ENCODE measurements at places on chromosomes 16 and 17.

DNA sequence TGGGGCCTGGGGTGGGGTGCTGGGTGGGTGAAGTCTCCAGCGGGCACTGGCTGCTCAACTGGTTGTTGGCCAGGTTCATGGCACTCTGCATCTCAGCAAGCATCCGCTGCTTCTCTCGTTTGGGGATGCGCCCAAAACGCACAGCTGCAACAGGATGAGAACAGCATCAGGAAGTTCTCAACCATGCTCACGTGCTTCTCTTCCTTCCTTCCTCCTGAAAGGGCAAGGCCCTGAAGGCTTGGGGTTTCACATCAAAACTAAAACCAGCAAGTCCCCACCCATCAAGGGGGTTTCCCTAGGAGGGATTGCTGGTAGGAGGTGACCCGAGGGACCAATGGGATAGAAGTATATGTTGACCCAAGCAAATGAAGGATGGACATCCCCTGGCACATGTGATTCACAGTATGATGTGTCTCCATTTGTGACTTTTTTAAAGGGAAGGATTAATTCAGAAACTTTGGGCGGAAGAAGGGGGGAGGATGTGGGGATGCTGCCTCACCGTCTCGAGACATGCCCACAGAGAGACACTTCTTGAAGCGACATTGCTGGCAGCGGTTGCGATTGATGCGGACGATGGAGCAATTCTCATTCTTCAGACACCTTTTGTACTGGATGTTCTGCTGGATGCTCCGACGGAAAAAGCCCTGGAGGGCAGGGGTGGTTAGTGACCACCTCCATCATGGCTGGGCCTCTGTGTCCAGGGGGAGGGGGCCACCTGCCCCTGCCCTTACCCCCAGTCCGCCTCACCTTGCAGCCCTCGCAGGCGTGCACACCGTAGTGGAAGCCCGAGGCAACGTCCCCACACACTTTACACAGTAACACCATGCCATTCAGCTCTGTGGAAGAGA is 4.2 kb downstream of the NR1D1 start:
- DNase-seq: peak; percentile 98

DNA sequence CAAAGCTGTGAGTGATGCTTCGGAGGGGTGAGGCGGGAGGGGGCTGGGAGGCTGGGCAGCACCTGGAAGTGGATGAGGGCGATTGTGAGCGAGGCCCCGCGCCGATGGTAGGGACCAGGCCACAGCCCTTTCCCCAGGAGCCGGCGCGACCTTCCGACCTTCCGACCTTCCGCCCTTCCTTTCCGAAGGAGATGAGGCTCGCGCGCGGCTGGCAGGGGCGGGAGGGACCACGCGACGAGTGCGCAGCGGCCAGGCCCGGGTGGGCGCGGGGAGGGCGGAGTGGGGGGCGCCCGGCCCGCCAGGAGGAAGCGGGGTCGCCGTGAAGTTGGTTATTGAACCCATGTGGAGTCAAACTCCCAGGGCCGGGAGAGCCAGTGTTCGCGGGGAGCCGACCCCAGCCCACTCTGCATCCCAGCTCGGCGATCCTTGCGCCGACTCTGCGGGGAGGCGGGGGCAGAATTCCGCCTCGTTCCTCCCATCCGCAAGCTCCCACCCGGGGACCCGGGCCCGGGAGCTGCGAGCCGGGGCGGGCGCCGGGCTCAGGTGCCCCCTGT is 56.6 kb downstream of the RAP1GAP2 start:
- no peak for DNase-seq

DNA sequence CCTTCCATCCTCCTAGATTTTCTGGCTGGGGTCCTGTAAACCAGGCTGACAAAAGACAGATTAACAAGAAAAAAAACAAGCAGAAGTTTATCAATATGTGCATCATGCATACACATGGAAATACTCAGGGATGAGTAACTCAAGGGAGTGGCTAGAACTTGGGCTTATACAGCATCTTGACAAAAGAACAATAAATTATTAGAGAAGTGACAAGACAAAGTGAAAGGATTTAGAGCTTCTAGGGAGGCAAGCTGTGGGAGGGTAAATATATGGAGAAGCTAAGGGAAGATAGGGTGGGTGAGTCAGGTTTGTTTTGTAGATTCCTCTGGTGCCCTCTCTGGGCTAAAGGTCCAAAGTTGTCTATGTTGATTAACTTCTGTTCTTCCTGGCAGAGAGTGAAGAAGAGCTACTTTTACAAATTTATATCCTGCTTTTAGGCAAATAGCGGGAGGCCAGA is 48.0 kb upstream of the NDRG4 start:
- no peak for DNase-seq

- no peak for DNase-seq
Measured at GRCh38 chr16:88747588-88748301, 37.3 kb downstream of the PIEZO1 start.

DNA sequence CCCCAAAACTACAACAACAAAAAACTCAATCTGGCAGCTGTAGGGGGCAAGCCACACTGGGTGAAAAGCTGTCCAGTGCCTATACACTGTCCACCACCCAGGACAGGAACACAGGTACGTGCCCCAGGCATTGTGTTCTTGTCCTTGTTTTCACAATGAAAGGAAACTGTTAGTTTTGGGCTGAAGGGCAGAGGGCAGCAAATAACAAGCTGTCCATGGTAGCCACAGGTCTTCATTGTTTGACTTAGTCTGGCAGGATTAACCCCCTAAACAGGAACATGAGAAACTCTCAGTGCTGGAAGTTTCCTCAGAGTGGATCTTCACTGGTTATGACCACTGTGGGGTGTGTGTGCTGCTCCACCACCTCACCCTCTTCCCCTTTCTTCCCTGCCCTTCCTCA is 224.6 kb upstream of the N4BP1 start:
- no peak for DNase-seq

- DNase-seq: no peak
Measured at GRCh38 chr16:66367968-66368891, 1.7 kb downstream of the CDH5 start.

DNA sequence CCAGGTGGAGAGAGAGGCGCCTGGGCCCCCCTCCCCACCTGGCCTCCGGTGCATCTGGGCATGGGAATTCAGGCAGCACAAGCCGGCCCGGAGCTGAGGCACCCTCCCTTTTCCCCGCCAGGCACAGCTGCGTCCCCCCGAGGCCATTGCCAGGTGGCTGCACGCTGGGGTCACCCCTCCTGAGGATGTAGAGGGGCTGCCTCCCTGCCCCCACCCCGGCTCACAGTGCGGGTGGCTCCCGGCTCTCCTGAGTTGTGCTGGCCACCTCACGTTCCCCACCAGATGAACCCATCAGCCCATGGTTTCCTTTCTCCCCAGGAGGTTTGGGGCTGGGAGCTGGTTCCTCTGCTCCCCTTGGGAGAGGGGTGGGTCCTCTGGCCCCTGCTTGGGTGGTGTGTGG is 12.6 kb downstream of the CACNA1H start:
- DNase-seq: no peak

DNA sequence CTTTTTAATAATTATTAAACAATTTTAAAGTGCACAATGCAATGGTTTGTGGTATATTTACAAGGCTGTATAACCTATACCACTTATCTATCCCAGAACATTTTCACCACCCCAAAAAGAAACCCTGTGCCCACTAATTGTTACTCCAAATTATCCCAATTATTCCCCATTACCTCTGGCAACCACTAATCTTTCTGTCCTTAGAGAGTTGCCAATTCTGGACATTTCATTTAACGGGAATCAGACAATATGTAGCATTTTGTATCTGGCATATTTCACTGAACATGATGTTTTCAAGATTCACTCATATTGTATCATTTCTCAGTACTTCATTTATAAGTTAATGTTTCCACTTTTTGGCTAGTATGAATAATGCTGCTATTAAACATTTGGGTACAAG is 103.1 kb upstream of the NACA2 start:
- DNase-seq: no peak

DNA sequence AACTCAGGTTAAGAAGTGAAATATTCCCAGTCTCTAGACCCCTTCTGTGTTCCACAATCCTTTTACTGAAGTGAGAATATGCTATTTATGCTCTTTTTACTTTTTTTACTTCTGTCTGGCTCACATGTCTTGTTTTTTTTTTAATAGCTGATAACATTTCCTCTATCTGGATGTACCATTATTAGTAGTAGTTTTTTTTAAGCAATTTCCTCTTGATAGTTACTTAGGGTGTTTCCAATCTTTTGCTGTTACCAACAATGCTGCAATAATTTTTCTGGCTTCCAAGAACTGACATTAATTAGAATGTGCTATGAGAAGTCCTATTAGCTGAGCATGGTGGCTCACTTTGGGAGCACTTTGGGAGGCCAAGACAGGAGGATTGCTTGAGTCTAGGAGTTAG is 32.0 kb downstream of the KSR1 start:
- no peak for DNase-seq

DNA sequence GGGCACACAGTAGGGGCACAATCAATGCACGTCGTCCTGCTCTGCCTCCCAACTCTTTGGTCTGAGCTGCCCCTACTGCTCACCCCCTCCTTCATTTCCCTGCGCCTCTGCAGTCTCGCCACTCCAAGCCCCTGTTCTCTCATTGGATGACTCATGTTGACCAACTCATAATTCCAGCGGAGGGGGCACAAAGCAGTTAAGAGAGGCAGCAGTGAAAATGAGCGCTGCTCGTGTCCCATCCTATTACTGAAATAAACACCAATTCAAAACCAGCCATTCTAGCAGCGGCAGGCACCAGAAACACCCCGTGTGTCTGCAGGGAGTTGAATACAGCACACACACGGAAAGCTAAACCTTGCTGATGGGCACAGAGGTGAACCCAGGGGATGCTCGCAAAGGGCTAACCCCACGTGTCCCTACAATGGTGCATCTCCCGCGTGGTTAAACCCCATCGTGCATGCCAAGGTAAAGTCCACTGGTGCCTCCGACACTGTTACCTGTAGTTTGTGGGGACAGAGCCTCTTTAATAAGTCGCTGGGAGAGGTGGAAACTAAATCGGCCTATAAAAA is 310.4 kb downstream of the XYLT1 start:
- DNase-seq: no peak

DNA sequence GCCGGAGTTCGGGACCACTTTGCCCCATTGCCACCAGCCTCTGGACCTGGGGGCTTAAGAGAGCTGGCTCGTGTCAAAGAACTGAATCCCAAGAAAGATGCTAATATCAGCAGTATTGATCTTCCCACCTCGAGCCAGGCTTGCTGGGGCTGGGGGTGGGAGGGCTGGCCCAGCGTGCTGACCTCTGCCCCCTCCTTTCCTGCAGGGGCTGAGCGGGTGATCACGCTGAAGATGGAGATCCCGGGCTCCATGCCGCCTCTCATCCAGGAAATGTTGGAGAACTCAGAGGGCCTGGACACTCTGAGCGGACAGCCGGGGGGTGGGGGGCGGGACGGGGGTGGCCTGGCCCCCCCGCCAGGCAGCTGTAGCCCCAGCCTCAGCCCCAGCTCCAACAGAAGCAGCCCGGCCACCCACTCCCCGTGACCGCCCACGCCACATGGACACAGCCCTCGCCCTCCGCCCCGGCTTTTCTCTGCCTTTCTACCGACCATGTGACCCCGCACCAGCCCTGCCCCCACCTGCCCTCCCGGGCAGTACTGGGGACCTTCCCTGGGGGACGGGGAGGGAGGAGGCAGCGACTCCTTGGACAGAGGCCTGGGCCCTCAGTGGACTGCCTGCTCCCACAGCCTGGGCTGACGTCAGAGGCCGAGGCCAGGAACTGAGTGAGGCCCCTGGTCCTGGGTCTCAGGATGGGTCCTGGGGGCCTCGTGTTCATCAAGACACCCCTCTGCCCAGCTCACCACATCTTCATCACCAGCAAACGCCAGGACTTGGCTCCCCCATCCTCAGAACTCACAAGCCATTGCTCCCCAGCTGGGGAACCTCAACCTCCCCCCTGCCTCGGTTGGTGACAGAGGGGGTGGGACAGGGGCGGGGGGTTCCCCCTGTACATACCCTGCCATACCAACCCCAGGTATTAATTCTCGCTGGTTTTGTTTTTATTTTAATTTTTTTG is 8.5 kb downstream of the GJD3 start:
- no peak for DNase-seq

- DNase-seq: no peak
Measured at GRCh38 chr17:68961214-68961882, 6.2 kb upstream of the ABCA8 start.

- no peak for DNase-seq
Measured at GRCh38 chr16:1054660-1055556, 17.6 kb upstream of the SSTR5 start.

- DNase-seq: no peak
Measured at GRCh38 chr17:79485419-79485985, 125.3 kb downstream of the RBFOX3 start.

DNA sequence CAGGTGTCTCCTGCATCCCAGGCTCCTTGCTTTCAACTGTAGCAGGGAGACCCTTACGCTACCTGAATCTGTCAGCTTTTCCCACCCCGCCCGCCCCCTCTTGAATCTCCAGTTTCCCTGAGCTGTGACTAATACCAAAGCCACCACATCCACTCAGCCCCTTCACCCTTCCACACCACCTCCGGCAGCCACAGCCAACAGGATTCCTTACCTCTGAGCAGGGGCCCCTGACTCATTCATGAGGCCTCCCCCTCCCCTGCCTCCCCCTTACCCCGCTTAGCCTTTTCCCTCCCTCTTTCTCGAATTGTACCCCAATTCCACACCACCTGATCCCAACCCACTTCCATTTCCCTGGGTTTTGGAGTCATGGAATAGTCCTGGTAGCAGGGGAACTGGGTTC is 2.3 kb downstream of the STX1B start:
- no peak for DNase-seq

DNA sequence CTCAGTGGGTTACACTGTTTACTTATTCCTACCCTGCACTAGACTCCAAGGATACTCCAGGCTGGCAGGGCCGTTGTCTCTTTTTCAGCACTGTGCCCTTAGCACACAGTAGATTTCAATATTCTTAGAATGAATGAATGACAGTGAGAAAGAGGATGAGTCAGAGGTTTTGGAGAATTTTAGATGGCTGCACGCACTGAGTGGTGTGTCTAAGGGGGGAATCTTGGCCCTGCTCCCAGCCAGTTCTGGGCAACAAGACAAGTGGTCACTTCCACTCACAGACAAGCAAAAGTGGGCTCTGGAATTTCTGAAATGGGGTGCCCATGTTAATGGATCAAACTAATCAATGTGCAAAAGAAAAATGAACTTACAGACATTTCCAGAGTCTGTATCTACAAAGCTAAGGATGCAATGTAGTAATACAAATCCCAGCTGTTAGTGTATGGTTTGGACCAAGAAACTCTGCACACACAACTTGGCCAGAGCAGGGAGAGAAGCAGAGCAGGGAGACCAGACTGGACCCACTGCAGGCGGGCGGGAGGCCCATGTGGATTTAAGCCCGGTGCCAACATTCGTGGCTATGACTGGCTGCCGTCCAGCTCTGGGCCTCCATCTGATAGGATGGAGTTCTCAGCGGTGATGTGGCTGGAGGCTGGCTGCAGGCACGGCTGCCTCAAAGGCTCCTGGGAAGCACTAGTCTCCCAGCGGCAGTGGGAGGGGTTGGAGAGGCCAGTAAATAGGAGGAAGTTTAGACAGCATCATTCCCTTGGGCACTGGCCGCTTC is 95.6 kb upstream of the CDYL2 start:
- no peak for DNase-seq

DNA sequence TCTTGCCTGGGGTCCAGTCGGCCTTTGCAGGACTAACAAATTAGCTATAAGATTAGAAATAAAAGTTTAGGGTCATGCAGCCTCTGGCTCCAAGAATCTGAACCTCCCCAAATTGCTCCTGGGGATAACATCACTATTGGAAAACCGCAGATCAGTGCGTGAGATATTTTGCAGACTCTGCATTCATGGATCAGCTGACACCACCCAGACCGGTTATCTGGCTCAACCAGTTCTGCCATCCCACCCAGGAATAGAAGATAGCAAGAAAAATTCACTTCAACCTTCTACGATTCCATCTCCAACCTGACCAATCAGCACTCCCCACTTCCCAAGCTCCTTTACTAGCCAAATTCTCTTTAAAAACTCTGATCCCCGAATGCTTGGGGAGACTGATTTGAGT is 4.3 kb upstream of the PGS1 start:
- DNase-seq: no peak

All from central memory CD4-positive, alpha-beta T cell (primary cell).